Fibroblast of mammary gland (primary cell): ENCODE measurements at places on chromosomes 1 and 21.
A peak's percentile ranks its signal among the peaks of the same experiment; 100 is the strongest.

DNA sequence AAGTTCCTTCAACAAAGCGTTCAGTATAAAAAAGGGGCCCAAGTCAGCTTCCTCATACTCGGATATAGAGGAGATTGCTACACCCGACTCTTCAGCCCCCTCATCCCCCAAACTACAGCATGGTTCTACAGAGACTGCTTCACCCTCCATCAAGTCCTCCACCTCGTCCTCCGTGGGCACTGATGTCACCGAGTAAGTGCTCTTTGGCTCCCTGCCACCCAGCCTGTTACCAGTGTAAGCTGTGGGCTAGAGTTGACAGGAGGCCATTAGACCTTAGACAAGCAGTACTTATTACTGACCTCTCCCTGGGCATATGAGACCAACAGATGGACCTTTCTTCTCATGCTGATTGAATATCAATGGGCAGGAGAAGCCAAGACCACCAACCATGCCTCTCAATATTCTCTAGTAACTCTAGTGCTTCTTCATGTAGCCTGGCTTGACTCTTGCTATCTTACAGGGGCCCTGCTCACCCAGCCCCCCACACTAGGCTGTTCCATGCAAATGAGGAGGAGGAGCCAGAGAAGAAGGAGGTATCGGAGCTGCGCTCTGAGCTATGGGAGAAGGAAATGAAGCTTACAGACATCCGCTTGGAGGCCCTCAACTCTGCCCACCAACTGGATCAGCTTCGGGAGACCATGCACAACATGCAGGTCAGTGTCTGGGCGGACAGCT is 20.9 kb upstream of the IPO9 start:
- no peak for DNase-seq

DNA sequence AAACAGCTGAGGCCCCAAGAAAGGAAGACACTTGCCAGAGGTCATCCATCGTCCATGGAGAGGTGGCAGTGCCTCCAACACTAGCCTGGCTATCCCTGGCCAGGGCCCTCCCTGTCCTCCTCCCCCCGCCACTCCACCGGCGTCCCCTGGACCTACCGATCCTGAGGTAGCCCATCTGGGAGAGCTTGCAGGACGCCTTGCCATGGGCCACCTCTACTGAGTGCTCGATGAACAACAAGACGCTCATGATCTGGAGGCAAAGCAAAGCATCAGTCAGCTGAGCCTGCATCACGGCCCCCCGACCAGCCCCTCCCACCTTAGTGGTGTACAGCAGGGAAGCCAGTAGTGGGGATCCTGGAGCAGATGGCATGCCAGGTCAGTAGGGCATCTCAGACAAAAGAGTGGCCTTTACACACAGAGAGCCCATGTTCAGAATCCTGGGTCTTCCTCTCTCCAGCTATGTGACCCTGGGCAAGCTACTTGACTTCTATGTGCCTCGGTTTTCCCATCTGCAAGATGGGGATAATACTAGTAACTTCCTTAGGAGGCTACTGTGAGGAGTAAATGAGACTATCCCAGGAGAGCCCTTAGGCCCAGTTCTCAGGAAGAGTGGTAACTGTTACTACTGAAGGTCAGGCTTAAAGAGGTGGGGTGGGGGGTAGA is 15.1 kb downstream of the LAPTM5 start:
- DNase-seq: no peak

- peak; percentile 90 for DNase-seq
Measured at GRCh38 chr21:35084869-35085268, 35.8 kb upstream of the RUNX1 start.

DNA sequence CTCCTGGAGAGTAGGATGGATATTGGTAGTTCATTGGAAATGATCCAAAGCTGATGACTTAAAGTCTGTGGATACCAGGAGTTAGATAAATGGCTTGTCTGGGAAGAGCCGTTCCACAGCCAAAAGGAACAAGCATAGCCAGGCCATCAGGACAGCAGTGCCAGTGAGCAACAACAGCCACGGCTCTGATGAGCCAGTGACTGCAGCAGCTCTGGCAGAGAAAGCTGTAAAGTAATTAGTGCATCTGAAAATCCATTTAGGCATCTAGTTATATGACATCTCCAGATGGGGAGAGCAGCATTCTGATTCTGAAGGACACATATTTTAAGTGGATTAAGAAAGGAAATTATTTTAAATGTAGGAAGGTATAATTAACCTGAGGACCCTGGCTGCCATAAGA is 256.2 kb upstream of the PLXNA2 start:
- DNase-seq: no peak

DNA sequence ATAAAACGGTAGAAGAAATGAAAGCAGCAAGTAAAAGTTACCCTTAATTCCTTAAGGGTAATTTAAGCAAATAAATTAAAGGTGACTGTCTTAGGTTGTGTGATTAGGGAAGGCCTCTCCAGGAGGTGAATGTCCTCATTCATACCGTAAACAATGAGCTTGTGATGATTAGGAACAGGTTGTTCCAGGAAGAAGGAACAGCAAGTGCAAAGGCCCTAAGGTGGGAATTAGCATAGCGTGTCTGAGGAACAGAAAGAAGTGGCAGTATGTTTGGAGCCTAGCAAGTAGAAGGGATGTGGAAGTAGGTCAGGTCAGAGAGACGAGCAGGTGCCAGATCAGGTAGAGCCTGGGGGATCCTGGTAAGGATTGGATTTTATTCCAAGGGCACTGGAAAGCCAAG is 5.6 kb downstream of the AK4 start:
- no peak for DNase-seq

DNA sequence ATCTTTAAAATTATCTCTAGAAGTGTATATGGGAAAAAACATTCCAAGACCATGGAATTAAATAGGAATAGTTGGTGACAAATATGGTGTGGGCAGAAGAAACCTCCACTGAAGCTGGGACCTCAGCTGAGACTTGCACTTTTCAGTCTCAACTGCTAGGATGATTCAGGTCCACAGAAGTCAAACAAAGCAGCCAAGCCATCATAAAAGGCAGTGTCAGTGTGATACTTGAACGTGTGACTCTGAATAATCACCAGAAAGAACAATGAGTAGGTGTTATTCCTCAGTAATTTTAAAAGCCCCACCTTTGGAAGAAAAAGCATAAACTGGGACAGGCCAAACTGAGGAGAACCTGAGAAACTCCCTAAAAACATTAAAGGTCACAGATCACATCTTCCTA is 90.7 kb downstream of the ZNF281 start:
- DNase-seq: no peak

- DNase-seq: peak; percentile 52
Measured at GRCh38 chr1:944341-945325, 14.4 kb downstream of the NOC2L start.

DNA sequence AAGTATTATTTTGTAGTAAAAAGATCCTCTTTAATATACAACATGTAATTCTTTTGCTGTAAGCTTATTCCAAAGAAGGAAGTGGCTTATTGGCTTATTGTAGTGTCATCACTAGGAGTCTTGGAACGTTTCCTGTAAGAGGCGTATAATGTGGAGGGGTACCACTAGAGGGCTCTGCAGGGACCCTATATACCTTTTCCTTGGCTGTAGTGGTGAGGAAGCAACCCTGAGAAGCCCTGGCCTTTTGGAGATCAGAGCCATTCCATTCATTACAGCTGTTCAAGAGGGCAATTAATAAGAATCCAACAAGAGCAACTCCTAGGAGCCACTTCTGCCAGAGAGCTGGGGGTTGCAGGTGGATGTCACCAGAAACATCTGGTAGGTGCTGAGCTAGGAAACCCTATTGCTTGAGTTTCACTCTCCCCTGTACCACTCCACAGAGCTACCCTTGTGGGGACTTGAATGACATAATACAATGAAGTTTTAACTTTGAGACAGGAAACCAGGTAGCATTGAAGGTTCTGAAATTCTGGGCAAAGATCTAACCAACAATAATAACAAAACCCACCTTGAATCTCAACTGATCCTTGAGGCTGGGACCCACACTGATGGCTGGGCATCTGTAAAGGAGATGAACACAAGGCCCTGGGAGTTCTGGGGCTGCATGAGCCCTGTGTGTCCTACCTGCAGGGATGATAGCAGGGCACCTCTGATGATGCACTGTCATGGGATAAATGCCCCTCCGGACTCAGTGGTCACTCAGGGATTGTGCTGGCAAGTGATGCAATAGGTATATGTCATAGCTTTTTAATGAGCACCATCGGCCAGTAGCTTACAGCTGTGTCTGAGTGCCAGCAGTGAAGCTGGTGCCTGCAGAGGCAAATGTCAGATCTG is 160.2 kb upstream of the COA6 start:
- DNase-seq: peak; percentile 25

GRCh38 chr1:154970631-154971340 is at the start of gene SHC1:
TSS of gene SHC1 (minus strand) at chr1:154970747. CDS start at chr1:154970526, 221 bp downstream.
- peak; percentile 94 for DNase-seq

DNA sequence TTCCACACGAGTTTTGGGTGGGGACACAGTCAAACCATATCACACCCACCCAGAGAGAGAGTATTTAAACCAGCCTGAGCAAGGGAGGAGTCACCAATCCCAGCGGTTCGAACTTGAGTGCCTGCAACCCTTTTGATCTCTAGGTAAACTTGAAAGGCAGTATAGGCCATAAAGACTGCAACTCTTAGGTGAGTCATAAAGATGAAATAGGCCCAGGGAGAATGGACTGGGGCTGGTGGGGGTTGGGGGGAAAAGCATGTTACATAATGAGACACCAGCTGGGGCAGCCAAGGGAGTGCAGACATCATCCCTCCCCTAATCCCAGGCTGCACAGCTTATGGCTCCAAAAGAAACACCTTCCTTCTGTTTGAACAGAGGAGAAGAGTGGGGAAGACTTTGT is 99.8 kb upstream of the LHX8 start:
- no peak for DNase-seq

DNA sequence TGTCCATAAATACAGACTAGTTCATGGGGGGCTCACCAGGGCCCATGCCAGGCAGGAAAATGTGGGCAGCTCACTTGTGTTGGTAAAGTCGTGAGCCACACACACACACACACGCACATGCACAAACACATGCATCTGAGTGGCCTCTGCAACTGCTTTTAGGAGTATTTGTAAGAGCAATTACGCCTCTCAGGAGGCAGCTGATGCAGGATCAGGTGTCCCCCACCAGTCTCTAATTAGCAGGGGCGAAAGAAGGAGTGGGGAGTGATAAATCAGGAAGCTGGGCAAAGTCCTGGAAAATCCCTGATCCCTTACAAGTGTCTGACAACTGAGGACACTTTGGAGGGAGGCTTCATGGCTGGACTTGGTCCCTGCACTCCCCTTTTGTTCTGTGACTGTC is 5.7 kb upstream of the IVL start:
- no peak for DNase-seq

DNA sequence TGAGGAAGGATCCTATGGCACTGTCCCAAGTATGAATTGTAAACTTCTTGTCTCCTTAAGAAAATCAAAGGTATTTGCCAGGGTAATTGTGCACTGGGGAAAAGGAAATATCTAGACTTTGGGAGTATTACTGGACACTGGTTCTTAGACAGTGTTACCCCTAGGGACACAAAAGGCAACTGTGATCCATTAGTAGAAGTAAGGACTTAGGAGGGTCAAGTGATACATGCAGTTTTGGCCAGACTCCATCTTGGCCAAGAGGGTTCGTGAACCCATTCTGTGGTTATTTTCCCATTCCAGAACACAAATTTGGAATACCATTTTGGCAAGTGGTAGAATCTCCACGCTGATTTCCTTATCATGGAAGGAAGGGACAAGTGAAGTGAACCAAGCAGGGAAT is 98.1 kb downstream of the TM2D1 start:
- DNase-seq: peak; percentile 77

DNA sequence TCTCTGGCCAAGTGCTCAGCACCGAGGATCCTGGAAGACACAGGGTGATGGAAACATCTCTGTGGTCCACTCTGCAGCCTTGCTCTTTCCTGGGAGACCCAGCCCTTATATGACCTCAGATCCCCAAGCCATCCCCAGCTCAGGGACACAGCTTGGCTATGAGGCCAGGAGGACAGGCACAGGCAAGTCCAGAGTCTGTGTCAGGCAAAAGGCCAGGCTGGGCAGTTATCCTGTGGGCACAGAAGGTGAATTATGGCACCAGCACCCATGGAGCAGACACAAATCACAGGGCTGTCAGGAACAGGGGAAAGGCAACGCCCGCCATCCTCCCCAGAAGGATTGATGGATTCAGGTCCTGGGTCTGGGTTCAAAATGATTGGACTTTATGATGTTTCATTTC is 52.1 kb upstream of the SCMH1 start:
- DNase-seq: no peak

GRCh38 chr1:171107969-171108368 is 17.3 kb downstream of the FMO3 start:
- DNase-seq: no peak

GRCh38 chr21:45805321-45805720 is 161.8 kb downstream of the PCBP3 start:
- DNase-seq: no peak

GRCh38 chr1:116578581-116578980 is 7.8 kb upstream of the CD58 start:
- DNase-seq: no peak

- no peak for DNase-seq
Measured at GRCh38 chr21:36423771-36424433, 38.7 kb downstream of the CHAF1B start.

DNA sequence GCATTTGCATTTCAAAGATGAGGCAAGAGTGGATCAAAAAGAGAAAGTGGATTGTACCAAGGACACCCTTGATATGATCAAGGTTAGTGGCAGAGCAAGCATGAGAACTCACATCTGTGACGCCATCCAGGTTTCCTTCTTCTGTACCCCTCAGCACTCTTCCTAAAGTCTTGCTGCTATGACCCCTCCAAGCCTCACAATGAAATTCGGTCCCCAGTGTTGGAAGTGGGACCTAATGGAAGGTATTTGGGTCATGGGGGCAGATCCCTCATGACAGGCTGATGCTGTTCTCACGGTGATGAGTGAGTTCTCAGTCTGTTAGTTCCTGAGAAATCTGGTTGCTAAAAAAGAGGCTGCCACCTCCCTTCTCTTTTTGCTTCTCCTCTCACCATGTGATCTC is 86.4 kb downstream of the PGM1 start:
- DNase-seq: no peak

DNA sequence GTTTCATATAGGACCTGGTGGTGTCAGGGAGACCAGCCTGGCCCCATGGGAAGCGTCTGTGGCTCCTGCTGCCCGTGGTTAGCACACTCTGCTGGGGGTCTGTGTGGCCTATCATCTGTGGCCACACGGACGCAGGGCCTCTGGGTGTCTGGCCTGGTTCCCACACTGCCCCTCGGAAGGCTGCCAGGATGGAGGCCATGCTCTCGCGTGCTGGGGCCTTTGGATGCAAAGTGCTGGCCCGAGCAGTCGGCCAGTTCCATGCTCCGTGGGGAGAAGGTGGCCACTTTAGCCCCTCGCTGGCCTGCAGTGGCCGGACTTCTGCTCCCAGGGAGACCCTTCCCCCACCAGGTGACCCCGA is 20.8 kb upstream of the LRRC3 start:
- no peak for DNase-seq

DNA sequence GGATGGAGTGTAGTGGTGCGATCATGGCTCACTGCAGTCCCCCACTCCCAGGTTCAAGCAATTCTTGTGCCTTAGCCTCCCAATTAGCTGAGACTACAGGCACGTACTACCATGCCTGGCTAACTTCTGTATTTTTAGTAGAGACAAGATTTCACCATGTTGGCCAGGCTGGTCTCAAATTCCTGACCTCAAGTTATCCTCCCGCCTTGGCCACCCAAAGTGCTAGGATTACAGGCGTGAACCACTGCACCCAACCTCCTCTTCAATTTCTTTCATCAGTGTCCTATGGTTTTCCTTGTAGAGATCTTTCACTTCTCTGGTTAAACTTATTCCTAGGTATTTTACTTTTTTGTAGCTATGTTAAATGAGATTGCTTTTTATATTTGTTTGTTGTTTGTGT is 10.7 kb upstream of the MAST2 start:
- no peak for DNase-seq

GRCh38 chr1:230549625-230550024 is 92.7 kb upstream of the COG2 start:
- DNase-seq: no peak

GRCh38 chr1:202577381-202577780 is 132.9 kb downstream of the SYT2 start:
- DNase-seq: peak; percentile 42
